ENCODE measurements at places on chromosomes 3 and 15.

DNA sequence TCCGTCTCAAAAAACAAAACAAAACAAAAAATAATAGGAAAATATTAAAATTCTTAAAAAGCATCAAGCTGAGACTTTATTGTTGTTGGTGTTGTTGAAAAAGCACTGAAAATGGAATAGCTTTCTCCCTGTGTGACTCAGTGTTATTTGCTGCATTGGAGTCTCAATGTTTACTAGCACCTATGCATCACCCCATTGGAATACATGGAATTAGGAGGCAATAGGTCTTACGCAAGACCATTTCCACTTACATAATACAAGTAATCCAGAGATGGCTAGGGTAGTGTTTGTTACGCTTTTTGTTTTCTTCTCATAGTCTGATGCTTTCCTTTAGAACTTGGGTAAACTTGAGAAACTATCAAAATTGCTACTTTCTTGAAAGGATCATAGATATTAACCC, 15.2 kb downstream of the GXYLT2 start:
- DNase-seq, result no peak

- peak; percentile 59 for DNase-seq
Measured at GRCh38 chr3:192514754-192515663, 212.3 kb downstream of the FGF12 start.

GRCh38 chr3:120516136-120516535, 65.3 kb upstream of the FSTL1 start:
- no peak for DNase-seq

- no peak for DNase-seq
Measured at GRCh38 chr3:140898340-140899180, 43.1 kb upstream of the SLC25A36 start.

GRCh38 chr15:65909831-65910230, 40.5 kb downstream of the RAB11A start:
- DNase-seq, result no peak

DNA sequence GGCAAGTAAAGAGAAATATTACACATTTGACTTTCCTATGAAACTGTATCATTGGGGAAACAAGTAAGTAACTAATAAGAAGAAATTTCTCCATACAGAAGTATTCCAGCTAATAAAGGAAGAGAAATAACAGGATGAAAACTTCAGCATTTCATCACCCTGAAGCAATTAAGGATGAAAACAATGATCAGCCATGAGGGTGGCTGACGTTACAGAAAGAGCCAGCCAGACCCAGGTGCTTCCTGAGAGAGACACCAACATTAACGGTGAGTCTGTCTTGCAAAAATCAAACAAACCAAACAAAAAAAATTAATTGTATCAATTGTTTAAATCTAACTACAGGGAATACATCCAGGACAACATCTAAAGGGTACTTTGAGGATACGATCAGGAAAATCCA, 190.0 kb downstream of the ARRDC4 start:
- DNase-seq, result no peak

- DNase-seq, result no peak
Measured at GRCh38 chr3:128155616-128156360, 2.5 kb downstream of the EEFSEC start.
